ENCODE measurements at places on chromosomes 4 and X.

GRCh38 chr4:66956852-66957251, 588.5 kb downstream of the CENPC start:
- DNase-seq: no peak

GRCh38 chr4:152224721-152225420, 311.0 kb downstream of the FBXW7 start:
- no peak for DNase-seq

- DNase-seq: no peak
Observed at GRCh38 chr4:155367608-155368007, 9.2 kb downstream of the MAP9 start.

DNA sequence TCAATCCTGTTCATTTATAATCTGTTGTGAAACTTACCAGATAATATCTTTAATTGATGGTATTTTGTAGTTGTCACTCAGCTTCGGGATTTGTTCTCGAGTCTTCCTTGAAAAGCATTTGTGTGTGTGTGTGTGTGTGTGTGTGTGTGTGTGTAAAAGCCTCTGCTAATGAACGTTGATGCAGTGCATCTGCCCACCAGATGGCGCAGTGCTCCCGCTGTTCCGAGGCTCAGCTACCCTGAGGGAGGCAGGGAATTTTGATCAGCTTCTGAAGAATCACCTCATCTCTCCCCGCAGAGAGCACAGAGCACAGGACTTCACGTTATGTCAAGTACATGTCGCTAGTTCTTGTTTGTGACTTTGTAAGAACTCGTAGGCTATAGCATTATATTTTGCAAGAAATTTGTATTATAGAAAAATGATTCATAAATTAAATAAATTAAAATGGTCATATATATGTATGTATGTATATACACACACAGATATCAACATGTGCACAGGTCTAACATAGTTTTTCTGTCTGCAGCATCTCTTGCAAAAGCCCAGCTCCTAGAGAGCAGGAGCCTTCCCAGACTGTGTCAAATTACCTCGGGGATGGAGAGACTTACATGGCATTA, 316.7 kb upstream of the IGFBP7 start:
- DNase-seq: no peak

DNA sequence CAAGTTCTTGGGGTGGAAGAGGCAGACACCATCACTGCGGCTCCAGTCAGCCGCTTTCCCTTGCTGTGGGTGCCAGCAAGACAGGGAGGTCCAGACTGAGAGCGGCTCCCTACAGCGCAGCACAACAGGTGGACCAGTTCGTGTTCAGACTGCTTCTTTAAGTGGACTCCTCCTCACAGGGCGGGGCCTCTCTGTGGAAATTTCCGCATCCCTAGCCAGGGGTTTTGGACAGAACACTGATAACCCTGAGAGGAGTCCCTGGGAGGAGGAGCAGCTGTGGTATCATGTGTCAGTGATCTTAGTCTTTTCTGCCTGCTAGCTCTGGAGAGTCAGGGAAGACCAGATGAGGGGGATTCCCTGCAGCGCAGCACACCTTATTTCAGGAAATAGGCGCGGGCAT, 48.5 kb downstream of the MAGEC2 start:
- DNase-seq: no peak

- peak; percentile 11 for DNase-seq
Observed at GRCh38 chr4:155854582-155855226, 11.4 kb downstream of the ASIC5 start.

- no peak for DNase-seq
Observed at GRCh38 chr4:156970501-156971164, 966 bp downstream of the PDGFC start.

- DNase-seq: no peak
Observed at GRCh38 chrX:40579900-40580536, 752 bp upstream of the ATP6AP2 start.

DNA sequence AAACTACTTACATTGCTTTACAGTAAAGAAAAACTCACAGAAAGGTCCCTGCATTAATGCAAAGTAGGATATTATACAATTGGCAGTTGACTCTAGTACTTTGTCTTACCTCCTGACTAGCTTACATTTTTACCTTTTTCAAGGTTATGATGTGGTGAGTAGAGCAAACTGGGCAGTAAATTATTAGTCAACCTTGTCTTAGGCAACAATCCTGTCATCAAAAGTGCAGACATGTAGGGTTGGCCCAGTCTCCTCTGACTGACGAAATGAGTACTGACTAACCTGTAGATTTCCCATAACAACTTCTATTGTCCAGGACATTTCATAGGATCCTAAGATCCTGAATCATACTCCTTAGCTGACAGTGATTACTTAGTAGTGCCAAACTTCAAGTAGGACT, 142.0 kb upstream of the NUDT6 start:
- DNase-seq: no peak

- no peak for DNase-seq
Observed at GRCh38 chr4:98685225-98686042, 27.0 kb upstream of the TSPAN5 start.

- no peak for DNase-seq
Observed at GRCh38 chr4:38656111-38656510, 7.9 kb upstream of the KLF3 start.

GRCh38 chr4:22483551-22483981, 32.3 kb downstream of the ADGRA3 start:
- peak; percentile 49 for DNase-seq

DNA sequence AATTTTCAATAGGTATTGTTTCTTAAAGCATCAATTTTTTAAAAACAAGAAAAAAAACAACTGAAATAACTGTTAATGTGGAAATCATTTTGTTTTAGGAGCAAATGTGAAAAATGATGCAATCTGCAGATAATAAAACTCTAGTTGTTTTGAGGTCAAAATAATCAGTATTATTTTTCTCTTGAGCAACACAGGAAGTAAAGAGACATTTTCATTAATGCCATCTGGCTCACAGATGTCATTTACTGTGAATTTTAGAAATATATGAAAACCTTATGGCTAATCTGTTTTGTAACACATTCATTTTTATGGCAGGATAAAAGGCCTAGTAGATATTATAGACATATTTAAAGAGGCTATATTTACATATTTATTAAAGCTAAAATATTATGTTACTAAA, 141.6 kb downstream of the PCDH18 start:
- DNase-seq: peak; percentile 66

GRCh38 chrX:64093761-64094160, 111.7 kb downstream of the AMER1 start:
- no peak for DNase-seq

DNA sequence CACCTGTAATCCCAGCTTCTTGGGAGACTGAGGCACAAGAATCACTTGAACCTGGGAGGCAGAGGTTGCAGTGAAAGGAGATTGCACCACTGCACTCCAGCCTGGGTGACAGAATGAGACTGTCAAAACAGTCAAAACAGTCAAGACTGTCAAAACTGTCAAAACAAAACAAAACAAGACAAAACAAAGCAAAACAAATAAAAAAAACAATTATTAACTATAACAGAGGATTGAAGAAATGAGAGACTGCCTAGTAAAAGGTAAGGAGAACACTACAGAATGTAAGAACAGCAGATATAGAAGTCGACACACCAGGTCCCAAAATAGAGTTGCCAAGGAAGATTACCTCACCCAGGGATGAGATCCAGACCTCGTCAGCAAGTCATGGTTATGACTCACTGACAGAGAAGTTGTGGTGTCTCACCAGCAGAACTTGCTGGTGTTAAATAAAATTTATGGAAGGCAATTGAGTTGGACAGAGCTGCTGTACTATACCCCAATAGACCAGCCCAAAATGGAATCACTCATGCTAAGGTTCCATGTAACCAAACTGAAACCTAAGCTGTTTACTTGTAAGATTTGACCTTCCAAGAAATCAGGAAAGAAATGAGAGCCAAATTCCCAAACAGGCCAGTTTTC, 32.1 kb upstream of the GK start:
- DNase-seq: peak; percentile 74

DNA sequence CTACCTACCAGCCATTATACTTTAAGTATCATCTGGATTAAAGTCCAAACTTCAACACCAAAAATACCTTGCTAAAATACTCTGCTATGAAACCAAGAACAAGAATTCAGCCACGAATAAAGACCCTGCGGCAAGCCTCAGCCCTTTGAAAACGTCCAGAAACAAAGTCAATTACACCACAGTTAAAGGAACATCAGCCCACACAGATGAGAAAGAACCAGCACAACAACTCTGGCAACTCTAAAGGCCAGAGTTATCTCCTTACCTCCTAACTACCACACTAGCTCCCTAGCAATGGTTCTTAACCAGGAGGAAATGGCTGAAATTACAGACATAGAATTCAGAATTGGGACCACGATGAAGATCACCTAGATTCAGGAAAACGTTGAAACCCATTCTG, 23.4 kb downstream of the ABCB7 start:
- DNase-seq: no peak

DNA sequence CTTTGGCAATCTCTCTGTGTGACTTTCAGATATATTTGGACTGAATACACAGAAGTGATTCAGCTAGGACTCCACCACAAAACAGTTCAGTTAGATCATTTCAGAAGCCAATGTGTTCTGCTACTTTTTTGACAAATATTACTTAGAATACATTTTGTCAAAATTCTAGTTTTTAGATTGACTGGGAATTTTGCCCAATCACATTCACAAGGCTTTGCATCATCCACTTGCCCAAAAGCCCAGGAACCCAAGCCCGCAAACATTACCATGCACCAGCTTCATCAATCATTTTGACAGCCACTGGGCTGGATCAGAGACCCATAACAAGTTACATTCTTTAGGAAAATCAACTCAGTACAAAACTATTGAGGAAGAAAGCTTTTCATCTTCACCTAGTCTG, 256.6 kb upstream of the NDST3 start:
- DNase-seq: no peak

- DNase-seq: no peak
Observed at GRCh38 chr4:77310931-77311330, 153.9 kb downstream of the CCNG2 start.

- no peak for DNase-seq
Observed at GRCh38 chr4:61173799-61174198, 26.3 kb upstream of the ADGRL3 start.

DNA sequence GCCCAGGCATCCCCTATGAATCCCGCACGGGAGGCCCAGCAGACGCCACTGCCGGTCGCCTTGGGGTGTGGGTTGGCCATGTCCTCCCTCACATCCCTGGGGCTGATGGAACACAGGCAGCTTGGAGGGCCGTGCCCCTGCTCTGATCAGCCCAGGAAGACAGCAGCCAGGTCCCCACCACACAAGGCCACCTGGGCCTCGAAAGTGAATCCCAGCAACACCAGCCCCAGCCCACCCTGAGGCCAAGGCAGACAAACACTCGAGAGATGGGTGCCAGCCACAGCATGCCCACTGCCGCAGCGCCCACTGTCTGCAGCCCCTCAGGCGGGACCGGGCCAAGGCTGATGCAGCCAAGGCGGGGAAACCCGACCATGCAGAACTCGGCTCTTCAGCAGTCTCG, 85.5 kb downstream of the HMX1 start:
- no peak for DNase-seq

GRCh38 chrX:153773741-153774575, 6.9 kb upstream of the SRPK3 start:
- no peak for DNase-seq

- no peak for DNase-seq
Observed at GRCh38 chr4:84855774-84856173, 110.7 kb downstream of the WDFY3 start.

DNA sequence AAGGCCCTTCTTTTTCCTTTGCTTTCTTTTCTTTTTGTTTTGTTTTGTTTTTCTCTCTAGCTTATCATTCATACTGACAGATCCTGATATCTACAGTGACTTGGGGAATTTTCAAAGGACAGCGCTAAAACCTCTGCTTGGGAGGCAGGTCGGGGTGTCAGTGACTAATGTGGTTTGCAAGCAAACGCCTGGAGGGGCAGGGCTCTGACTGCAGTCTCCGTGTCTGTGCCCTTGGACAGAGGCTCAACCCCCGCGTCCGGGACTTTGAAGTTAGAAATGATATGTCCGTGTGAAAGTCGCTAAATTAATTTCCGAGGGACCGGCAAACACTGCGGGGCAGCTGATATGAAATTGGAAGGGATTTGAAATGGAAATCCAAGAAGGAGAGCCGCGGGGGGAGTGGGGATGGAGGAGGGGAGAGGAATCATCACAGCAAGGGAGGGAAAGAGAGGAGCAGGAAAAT, 312.4 kb downstream of the DHRSX start:
- no peak for DNase-seq

- peak; percentile 27 for DNase-seq
Observed at GRCh38 chr4:126939401-126939800, 693.4 kb upstream of the INTU start.

- peak; percentile 10 for DNase-seq
Observed at GRCh38 chrX:19705196-19705769, 182.1 kb downstream of the SH3KBP1 start.

- DNase-seq: no peak
Observed at GRCh38 chr4:78534286-78534955, 17.1 kb upstream of the ANXA3 start.

GRCh38 chr4:130183096-130183495, 1087.1 kb downstream of the C4orf33 start:
- no peak for DNase-seq

DNA sequence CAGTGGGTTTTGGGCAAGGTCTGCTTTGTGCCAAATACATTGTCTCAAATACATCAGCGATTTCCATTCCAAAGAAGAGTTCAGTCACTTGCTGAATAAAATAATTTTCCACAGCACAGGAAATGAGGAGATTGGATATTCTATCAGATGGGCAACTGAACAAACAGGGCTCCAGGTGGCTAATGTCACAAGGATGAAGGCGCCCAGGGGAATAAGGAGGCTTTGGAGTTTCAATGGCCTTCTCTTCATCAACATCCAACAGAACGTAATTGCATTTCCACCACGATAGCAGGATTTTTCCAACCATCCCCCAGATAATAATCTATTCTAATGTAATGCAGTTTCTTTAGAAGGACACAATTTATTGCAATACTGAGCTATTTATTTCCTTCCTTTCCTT, 104.7 kb upstream of the KLHL13 start:
- DNase-seq: no peak

DNA sequence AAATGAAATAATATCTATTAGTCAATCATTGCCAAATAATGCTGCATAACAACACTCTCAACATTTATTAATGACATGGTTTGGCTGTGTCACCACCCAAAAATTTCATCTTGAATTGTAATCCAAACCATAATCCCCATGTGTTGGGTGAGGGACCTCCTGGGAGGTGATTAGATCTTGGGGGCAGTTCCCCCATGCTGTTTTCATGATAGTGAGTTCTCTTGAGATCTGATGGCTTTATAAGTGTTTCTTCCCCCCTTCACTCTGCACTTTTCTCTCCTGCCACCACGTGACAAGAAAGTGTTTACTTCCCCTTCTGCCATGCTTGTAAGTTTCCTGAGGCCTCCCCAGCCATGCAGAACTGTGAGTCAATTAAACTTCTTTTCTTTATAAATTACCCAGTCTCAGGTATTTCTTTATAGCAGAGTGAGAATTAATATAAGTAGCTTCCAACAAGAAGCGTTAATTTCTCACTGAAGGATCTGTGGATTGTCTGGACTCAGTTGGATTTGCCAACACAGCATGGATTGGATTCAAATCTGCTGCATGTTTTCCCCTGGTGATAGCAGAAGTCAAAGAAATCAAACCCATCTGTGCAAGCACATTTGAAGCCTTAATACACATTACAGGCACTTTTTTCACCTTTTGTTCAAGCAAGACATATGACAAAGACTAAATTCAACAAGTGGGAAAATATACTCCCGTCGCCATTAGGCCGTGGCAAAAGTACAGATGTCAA, 216.6 kb downstream of the PDGFC start:
- no peak for DNase-seq

GRCh38 chrX:145856181-145856580, 38.6 kb downstream of the SLITRK2 start:
- no peak for DNase-seq
